ENCODE measurements at places on chromosomes 4 and X. TPM values are rescaled to one million over a fixed set of nuclear protein-coding genes. Genes with fewer than 3 reads are reported as not detected.

The MAGIX gene
- total RNA-seq = 1.3 TPM

The FGG gene
- total RNA-seq = not detected

The BEND4 gene
- not detected for total RNA-seq

The MAGEB2 gene
- total RNA-seq = not detected

The CT45A1 gene
- total RNA-seq = not detected

The NDP gene
- 0.13 TPM for total RNA-seq

The GCNA gene
- total RNA-seq = 2.2 TPM

The ELOVL6 gene
- total RNA-seq = 8.0 TPM

The EDA2R gene
- total RNA-seq = 17.6 TPM

The RTL9 gene
- total RNA-seq = 0.13 TPM

The CYBB gene
- total RNA-seq = not detected

The PARM1 gene
- total RNA-seq = not detected

The PLXNA3 gene
- total RNA-seq = 25.9 TPM

The MEPE gene
- total RNA-seq = not detected

The TLR10 gene
- not detected for total RNA-seq

The TBC1D14 gene
- total RNA-seq = 39.1 TPM

The POF1B gene
- total RNA-seq = not detected

The SPANXN4 gene
- not detected for total RNA-seq

The AMTN gene
- not detected for total RNA-seq

The WFS1 gene
- 24.2 TPM for total RNA-seq

The ACE2 gene
- total RNA-seq = not detected

The HMGN5 gene
- 1.3 TPM for total RNA-seq

The PPP4R3C gene
- not detected for total RNA-seq

The TTC29 gene
- total RNA-seq = not detected

The IGSF1 gene
- not detected for total RNA-seq

The PDE6B gene
- 0.11 TPM for total RNA-seq

The UBA1 gene
- 266 TPM for total RNA-seq

The INTU gene
- total RNA-seq = 4.4 TPM

The PDGFC gene
- total RNA-seq = 64.4 TPM

The CENPU gene
- 8.5 TPM for total RNA-seq

The UGT2B15 gene
- total RNA-seq = not detected

The FGF13 gene
- 4.6 TPM for total RNA-seq

The PRRG3 gene
- total RNA-seq = not detected

The EMCN gene
- total RNA-seq = 0.22 TPM

The CITED1 gene
- not detected for total RNA-seq

The FRMPD3 gene
- not detected for total RNA-seq

The MAGEA12 gene
- total RNA-seq = not detected

Data from GM23248 (cell line).